Activated CD8-positive, alpha-beta T cell treated with anti-CD3 and anti-CD28 coated beads for 36 hours (primary cell): ENCODE measurements at places on chromosomes 13 and 19. TPM values are rescaled to one million over a fixed set of nuclear protein-coding genes. Genes with fewer than 3 reads are reported as not detected.
A peak's percentile ranks its signal among the peaks of the same experiment; 100 is the strongest.

GRCh38 chr19:19486343-19487076 is 28.8 kb downstream of the TSSK6 start:
- H3K4me1 ChIP-seq, result peaks cover 77% of the 10 kb centered on the region
- no peak for DNase-seq
- H3K27me3 ChIP-seq, result no peaks in the 10 kb centered on the region
- no peak overlapping the region for H3K4me3 ChIP-seq
- peak overlapping the region; percentile 79 for H3K27ac ChIP-seq

- peak overlapping the region; percentile 52 for H3K27ac ChIP-seq
- H3K4me3 ChIP-seq, result no peak overlapping the region
- no peaks in the 10 kb centered on the region for H3K27me3 ChIP-seq
- H3K4me1 ChIP-seq, result peaks cover 3% of the 10 kb centered on the region
- H3K36me3 ChIP-seq, result peaks cover 10% of the 10 kb centered on the region
These were observed 15.0 kb downstream of the MAU2 start for GRCh38 chr19:19335408-19336158.

- no peak overlapping the region for H3K27ac ChIP-seq
- no peaks in the 10 kb centered on the region for H3K4me1 ChIP-seq
- DNase-seq, result no peak
- no peaks in the 10 kb centered on the region for H3K27me3 ChIP-seq
These were observed 79.9 kb upstream of the MYCBP2 start for GRCh38 chr13:77406644-77407440.

GRCh38 chr13:99892196-99892613 is 79.4 kb downstream of the ZIC5 start:
- no peak overlapping the region for H3K4me3 ChIP-seq
- no peak for DNase-seq

DNA sequence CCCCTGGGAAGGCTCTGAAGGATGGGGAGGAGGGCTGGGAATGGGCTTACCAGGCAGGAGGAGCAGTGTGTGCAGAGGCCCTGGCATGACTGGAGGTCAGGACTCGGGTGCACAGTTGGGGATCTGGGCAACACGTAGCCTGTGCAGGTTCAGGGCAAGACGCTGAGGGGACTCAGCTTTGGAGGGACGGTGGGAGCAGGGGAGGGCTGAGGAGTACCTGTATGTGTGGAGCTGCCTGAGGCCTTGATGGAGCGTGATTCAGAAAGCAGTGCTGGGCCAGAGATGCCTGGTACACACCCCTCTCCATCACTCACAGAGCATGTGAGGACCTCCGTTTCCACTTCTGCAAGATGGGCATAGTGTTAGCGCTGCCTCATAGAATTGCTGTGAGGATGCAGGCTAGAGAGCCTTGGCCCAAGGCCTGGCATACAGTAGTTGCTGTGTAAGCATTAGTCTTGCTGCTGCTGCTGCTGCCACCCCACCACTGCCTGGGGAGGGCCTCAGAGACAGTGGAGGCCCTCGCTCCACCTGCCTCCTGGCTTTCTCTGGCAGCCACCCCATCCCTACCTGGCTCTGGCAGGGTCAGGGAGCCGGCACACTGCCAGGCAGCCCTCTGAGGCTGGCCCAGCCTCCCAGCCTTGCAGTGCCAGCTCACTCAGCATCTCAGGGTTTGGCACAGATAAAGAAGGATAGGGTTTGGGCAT is 2.4 kb downstream of the PAK4 start:
- H3K4me3 ChIP-seq, result no peak overlapping the region
- no peaks in the 10 kb centered on the region for H3K36me3 ChIP-seq
- H3K27me3 ChIP-seq, result no peaks in the 10 kb centered on the region
- no peak overlapping the region for H3K27ac ChIP-seq

DNA sequence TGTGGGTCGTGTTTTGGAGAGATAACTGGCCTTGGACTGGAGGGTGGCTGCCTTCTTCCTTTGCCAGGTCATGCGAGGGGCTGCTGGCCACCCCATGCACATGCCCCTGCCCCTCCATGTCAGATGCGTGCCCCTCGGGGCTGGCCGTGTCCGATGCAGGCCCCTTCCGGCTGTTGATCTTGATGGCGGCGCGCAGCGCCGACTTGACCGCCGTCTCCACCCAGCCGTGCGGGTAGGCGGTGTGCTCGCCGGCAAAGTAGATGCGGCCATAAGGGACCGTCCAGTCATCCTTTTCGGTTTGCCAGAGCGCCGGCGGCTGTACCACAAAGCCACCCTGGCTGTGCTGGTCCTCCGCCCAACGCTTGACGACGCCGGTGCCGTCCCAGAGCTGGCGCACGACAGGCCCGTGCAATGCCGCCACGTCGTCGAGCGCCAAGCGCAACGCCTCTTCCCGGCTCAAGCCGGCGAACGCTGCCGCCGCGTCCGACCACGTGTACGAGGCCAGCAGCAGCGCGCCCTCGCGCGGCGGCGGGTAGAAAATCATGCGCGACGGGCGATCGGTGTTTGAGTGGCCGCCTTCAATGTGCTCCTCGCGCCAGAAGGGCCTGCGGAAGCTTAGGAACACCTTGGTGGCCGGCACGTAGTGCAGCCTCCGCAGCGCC is 6.9 kb downstream of the IL4I1 start:
- DNase-seq, result peak; percentile 83
- H3K4me3 ChIP-seq, result peak overlapping the region; percentile 68
- H3K27ac ChIP-seq, result peak overlapping the region; percentile 76
- H3K27me3 ChIP-seq, result no peaks in the 10 kb centered on the region
- H3K36me3 ChIP-seq, result peaks cover 15% of the 10 kb centered on the region

GRCh38 chr13:110379905-110380341 is 72.8 kb downstream of the COL4A2 start:
- no peak for DNase-seq
- no peaks in the 10 kb centered on the region for H3K4me1 ChIP-seq
- H3K36me3 ChIP-seq, result no peaks in the 10 kb centered on the region
- peaks cover 6% of the 10 kb centered on the region for H3K27me3 ChIP-seq
- H3K27ac ChIP-seq, result no peak overlapping the region

GRCh38 chr13:45446181-45446580 is 18.6 kb upstream of the COG3 start:
- no peaks in the 10 kb centered on the region for H3K36me3 ChIP-seq
- H3K4me1 ChIP-seq, result peaks cover 10% of the 10 kb centered on the region
- H3K27me3 ChIP-seq, result no peaks in the 10 kb centered on the region
- DNase-seq, result no peak
- H3K4me3 ChIP-seq, result no peak overlapping the region

- peaks cover 17% of the 10 kb centered on the region for H3K4me1 ChIP-seq
- no peaks in the 10 kb centered on the region for H3K27me3 ChIP-seq
- DNase-seq, result no peak
- no peak overlapping the region for H3K4me3 ChIP-seq
- peaks cover 10% of the 10 kb centered on the region for H3K36me3 ChIP-seq
These were observed 8.8 kb downstream of the SPPL2B start for GRCh38 chr19:2337329-2337707.

DNA sequence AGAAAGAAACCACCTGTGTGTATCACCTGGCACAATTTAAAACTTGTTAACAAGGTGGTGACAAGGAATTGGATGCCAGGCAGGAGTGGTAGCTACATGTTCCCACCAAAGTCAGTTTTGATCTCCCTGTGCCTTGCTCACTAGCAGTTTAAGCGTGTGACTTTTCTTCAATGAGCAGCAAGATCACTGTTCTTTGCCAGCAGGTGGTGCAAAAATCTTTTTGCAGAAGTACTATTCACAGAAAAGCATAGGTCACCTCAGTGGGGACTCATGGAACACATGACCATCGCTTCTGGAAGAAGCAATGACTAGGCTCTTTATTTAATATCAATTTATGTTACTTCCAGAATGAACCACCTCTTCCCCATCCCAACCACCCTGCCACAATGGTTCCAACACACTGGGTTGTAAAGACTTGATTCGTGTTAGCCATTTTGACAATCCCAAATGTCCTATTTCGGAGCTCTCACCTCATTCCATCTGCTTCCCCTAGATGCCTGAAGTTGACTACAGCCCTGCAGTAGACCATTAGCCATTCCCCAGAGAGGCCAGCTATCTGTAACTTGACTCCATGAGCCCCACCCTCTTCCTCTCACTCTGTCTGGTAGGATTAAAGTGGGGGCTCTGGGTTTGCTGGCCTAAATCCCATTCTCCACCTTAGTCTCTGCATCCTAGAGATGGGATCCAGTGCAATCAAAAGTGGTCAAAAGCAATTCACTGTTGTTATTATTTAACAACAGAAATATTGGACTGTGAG is 59.1 kb upstream of the TNFRSF19 start:
- H3K27ac ChIP-seq, result no peak overlapping the region
- H3K36me3 ChIP-seq, result no peaks in the 10 kb centered on the region
- H3K4me1 ChIP-seq, result no peaks in the 10 kb centered on the region
- H3K27me3 ChIP-seq, result peaks cover 15% of the 10 kb centered on the region

GRCh38 chr19:48716562-48717291 is 2.8 kb downstream of the MAMSTR start:
- no peak overlapping the region for H3K4me3 ChIP-seq
- H3K27ac ChIP-seq, result no peak overlapping the region
- no peaks in the 10 kb centered on the region for H3K27me3 ChIP-seq
- no peak for DNase-seq
- H3K36me3 ChIP-seq, result no peaks in the 10 kb centered on the region

PSG1 gene
- not detected for total RNA-seq

IZUMO1 gene
- not detected for total RNA-seq

MBD3L1 gene
- total RNA-seq, result not detected

ODAD3 gene
- total RNA-seq, result 0.47 TPM

ZNF565 gene
- total RNA-seq, result 1.6 TPM
